Cortex of kidney (tissue), 1 donor: ENCODE measurements at places on chromosomes 3 and 15.

DNA sequence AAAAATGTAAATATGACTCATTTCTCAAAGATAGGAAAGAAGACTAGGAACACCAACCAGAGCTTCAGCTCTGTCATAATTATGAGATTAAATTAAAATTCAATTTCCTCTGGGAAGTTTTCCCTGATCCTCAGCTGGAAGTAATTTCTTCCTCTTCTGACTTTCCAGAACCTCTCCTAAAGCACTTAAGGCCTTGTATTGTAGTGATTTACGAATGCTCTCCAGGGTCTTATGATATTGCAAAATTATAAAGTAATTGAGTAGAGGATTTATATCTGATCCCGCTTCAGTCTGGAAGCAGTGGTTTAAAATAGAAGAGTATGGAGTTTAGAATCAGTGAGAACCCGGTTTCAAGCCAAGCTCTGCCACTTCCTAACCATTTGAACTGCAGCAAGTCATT is 279.8 kb downstream of the ZPLD1 start:
- no peak for DNase-seq

DNA sequence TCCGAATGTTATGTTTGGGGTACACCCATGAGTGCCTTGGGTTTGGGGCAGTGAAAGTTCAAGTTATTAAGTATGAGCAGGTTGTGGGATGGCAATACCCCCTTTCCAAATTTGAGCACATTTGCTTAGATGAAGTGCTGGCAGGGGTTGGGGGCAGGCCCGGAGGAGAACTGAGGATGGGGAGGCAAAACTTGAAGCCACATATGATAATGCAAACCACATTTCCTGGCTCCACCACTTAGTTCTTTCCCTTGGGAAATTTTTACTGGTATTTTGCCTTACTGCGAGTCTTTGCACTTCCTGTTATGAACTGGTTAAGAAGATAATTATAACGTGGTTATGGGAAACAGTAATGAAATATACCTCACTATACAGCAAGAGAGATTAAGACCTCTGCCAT is 336.0 kb upstream of the ONECUT1 start:
- no peak for DNase-seq

GRCh38 chr3:118618247-118619040 is 416.2 kb downstream of the IGSF11 start:
- DNase-seq: no peak

DNA sequence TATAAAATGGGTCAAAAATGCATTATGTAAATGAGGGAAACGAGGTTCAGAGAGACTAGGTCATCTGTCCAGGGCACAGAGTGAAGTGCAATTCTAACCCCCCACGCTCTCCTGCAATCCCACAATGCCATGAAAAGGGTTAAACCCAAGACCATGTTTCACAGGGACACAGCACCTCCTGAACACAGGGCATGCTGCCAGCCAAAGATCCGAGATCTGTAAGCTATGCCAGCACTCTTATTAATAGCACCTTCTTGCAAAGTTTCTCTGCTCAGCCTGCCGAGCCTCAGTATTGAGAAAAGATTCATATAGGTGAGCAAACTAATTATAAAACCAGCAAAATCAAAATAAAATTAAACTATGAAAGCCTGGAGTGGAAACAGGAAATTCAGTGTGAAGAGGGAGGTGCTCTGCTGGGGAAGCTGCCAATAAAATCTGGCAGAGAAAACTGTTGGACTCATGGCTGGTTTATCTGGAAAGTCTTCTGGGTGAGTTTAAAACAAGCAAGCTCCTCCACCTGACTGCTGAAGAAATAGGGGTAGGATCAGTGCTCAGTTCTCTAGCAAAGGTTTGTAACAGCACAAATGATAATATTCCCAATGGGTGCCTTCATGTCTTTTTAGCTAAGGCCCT is 50.3 kb downstream of the LRIG1 start:
- DNase-seq: no peak

DNA sequence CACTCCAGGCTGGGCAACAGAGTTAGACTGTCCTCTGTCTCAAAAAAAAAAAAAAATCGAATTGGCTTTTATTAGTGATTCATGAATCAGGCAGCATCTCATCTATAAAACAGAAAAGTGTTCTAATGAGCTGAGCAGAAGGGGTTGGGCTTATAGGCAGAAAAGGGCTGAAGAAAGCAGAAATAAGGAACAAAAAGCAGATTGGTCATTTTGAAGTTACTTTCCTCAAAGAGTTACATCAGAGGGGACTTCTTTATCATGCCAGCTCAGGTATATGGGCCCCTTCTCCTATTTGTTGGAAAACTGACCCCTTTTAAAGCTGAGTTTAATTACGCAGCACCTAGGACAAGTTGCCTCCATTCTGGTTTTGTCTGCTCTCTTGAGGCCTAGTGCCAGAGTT is 722 bp upstream of the POGLUT1 start:
- no peak for DNase-seq

DNA sequence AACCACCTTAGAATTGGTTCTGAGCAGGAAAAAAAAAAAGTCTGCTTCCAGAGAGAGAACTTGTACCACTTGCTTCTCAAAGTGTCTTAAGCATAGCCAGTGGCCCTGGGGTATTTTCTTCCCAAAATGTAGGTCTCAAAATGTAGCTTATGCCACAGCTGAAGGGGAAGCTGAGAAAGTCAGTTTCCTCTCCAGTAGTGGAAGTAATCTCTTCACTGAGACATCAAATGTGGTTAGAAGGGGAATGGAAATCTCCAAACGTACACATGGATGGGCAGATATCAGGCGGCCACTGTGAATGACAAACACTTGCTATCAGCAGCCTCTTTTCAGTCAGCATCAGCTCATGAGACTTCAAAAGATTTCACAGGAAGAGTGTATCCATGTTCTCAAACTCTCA is 841.2 kb downstream of the TUSC7 start:
- DNase-seq: no peak

DNA sequence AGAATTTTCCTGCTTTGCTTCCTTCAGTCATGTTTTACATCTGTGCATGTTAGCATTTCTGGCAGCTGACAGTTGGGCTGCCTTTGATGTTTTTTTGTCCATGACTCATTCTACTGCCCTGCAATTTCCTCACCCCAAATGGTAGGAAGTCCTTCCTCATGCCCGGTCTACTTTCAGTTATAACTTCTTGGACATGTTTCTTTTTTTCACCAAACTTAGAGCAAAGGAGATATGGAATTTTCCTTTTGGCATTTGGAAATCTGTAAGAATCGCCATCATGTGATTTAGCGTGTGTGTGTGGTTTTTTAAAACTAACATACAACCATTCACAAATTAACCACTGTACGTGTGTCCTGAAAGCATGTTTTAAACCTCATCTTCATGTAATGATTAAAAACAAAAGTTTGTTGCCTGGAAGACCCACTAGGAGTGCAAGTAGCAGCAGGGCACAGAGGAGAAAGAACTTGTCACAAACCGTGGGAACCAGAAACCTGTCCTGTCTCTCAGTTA is 430.7 kb upstream of the CFAP20DC start:
- no peak for DNase-seq

- DNase-seq: no peak
These were observed 23.5 kb downstream of the EXOG start for GRCh38 chr3:38519651-38520050.

DNA sequence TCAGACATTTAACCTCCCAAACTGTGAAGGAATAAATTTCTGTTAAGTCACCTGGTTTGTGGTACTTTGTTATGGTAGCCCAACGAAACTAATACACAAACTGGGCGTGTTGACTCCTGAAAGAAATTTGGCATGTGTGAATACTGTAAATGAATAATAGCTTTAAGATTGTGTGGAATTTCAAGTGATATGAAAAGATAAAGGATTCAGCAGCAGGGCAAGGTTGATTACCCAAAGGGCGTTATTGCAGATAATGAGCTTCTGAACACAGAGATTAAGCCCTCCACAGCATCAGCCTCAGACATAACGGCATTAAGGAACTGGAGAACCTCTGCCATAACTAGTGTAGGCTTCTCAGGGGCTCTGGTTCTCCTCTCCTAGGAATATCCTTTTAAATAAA is 451.5 kb upstream of the NECTIN3 start:
- DNase-seq: no peak

- no peak for DNase-seq
These were observed 227.6 kb downstream of the KLF13 start for GRCh38 chr15:31554261-31554660.
